Right renal cortex interstitium (tissue), 3 donors: ENCODE measurements at places on chromosomes 6 and 20. TPM values are rescaled to one million over a fixed set of nuclear protein-coding genes. Genes with fewer than 3 reads are reported as not detected.

- DNase-seq = no peak
These were observed 194.3 kb upstream of the SMLR1 start for GRCh38 chr6:130632897-130633296.

DNA sequence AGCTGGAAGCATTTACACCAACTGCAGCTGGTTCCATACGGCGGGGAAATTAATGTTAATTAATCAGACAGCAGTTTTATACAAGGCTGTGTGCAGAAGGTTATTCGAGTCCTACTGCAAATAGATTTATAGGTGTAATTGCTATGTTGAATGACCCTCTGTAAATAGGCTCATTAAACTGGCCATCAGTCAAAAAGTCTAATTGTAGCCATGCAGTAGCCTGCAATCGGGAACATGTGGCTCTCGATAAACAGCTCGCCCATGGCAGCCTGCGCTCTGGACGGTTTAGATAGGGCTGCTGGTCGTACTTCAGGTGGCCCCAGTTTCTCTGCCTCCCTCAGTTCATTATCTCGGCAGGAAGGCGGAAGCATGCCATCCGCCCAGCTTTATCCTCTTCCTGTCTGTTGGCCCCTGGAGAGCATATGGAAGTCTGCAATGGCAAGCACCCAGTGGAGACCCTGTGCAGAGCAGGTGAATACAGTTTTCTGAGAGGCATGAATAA lies 143.2 kb downstream of the MBOAT1 start:
- DNase-seq = peak; percentile 21

- DNase-seq = no peak
These were observed 86.6 kb downstream of the CD40 start for GRCh38 chr20:46204594-46205186.

DNA sequence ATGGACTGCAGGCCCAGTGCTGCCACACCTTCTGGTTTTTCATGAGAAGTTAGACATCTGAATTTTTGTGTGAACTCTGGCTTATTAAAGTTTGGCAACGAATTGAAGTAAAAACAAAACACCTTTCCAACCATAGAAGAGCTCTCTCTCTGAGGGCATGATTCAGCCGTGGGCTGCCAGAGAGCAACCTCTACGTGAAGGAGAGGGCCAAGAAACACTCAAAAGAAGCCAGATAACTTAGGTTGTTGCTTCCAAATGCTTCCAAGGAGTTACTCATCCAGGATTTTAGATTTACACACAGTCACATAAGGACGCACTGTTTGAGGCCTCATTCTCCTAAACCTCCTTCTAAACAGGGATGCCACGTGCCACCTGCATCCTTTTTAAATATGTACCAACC lies 65.5 kb downstream of the NRN1 start:
- no peak for DNase-seq

DNA sequence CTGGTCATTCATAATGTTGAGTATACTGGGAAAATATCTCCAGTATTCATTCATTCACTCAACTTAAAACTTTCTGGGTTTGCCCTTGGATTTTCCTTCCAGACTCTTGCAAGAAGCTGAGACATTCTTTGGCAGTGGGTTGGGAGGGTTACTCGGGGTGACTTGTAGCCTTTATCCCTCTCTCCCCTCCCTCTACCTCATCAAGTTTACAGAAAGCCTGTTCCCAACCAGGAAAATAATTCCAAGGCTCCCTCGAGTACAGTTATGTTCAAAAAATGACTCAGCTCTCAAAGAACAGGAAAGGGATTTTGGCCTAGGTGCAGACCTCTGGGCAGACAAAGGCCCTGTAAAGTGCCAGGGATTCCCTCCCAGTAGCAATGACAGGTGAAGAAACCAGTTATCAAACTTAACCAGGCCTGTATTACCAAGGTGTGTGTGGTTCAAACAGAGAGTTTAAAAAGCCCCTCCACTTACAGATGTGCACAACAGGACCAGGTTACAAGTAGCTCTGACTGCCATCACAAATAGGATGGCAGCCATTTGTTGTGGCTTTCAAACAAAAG lies 22.2 kb downstream of the FKBP1A start:
- no peak for DNase-seq

Gene SOD2
- polyA plus RNA-seq = 121 TPM

- peak; percentile 52 for DNase-seq
These were observed 38.5 kb upstream of the AHI1 start for GRCh38 chr6:135535989-135536414.

Gene NKAIN2
- 20.2 TPM for polyA plus RNA-seq

GRCh38 chr6:170160628-170161611 lies 130.0 kb downstream of the DLL1 start:
- no peak for DNase-seq

DNA sequence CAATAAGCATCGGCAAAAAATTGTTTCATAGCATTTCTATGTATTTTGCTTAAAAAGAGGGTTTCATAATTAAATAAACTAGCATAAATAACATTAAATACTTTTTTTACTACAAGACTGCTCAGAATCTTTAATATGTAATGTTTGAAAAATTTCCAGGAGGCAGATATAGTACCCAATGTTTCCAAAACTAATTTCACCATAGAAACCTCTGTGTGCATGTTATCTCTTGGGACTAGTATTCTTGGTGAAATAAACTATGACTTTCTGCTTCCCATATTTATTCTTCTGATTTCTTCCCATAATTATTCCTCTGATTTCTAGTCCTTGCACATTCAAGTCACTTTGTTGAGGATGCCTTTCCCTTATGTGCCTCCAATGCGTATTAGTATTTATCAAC lies 94.5 kb downstream of the PTPRK start:
- DNase-seq = no peak

- DNase-seq = no peak
These were observed 35.4 kb downstream of the MAN1A1 start for GRCh38 chr6:119313937-119314884.
